ENCODE measurements at places on chromosomes 7 and 10. TPM values are rescaled to one million over a fixed set of nuclear protein-coding genes. Genes with fewer than 3 reads are reported as not detected.

ASB10 gene
- total RNA-seq: not detected

RAB19 gene
- total RNA-seq: 11.5 TPM

DNA sequence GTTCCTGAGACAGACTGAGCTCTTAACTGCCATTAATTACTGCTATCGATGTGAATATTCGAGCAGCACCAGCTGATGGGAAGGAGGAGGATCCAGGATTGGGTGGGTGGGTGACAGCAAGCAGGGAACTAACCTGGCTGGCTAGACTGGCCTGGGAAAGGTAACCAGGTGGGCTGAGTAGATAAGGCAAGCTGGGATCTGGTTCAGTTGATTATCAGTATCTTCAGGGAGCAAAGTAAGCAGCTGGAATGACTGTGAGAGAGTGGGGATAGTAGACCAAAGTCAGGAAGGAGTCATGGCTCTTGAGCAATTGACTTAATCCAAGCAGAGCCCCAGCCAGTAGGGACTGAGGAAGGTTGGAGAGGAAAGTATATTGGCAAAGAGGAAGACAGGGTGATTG is 46.9 kb upstream of the KMT2E start:
- no peaks in the 10 kb centered on the region for H3K27me3 ChIP-seq
- H3K4me3 ChIP-seq: no peak overlapping the region
- no peak overlapping the region for H3K27ac ChIP-seq

- no peak overlapping the region for H3K27ac ChIP-seq
- H3K4me3 ChIP-seq: no peak overlapping the region
- H3K27me3 ChIP-seq: no peaks in the 10 kb centered on the region
- H3K36me3 ChIP-seq: no peaks in the 10 kb centered on the region
Measured at GRCh38 chr10:21289961-21290360, 235.5 kb downstream of the SKIDA1 start.

GRCh38 chr10:11295492-11295891 is 277.8 kb downstream of the CELF2 start:
- H3K27ac ChIP-seq: no peak overlapping the region
- no peaks in the 10 kb centered on the region for H3K4me1 ChIP-seq
- no peaks in the 10 kb centered on the region for H3K27me3 ChIP-seq
- no peak for DNase-seq

- no peaks in the 10 kb centered on the region for H3K27me3 ChIP-seq
- no peaks in the 10 kb centered on the region for H3K4me1 ChIP-seq
- no peak overlapping the region for H3K4me3 ChIP-seq
- no peak for DNase-seq
Measured at GRCh38 chr7:12872487-12872886, 185.1 kb downstream of the ARL4A start.

- no peak overlapping the region for H3K4me3 ChIP-seq
- H3K4me1 ChIP-seq: no peaks in the 10 kb centered on the region
- no peaks in the 10 kb centered on the region for H3K36me3 ChIP-seq
- peak; percentile 28 for DNase-seq
- no peaks in the 10 kb centered on the region for H3K27me3 ChIP-seq
Measured at GRCh38 chr10:57992321-57993077, 275.2 kb downstream of the IPMK start.
